HTR-8/SVneo (cell line): ENCODE measurements at places on chromosomes 13 and 19.

- no peak for DNase-seq
These were observed 85.8 kb downstream of the ATP8A2 start for GRCh38 chr13:25457566-25457965.

GRCh38 chr13:48979892-48980291, 4.2 kb downstream of the FNDC3A start:
- no peak for DNase-seq

DNA sequence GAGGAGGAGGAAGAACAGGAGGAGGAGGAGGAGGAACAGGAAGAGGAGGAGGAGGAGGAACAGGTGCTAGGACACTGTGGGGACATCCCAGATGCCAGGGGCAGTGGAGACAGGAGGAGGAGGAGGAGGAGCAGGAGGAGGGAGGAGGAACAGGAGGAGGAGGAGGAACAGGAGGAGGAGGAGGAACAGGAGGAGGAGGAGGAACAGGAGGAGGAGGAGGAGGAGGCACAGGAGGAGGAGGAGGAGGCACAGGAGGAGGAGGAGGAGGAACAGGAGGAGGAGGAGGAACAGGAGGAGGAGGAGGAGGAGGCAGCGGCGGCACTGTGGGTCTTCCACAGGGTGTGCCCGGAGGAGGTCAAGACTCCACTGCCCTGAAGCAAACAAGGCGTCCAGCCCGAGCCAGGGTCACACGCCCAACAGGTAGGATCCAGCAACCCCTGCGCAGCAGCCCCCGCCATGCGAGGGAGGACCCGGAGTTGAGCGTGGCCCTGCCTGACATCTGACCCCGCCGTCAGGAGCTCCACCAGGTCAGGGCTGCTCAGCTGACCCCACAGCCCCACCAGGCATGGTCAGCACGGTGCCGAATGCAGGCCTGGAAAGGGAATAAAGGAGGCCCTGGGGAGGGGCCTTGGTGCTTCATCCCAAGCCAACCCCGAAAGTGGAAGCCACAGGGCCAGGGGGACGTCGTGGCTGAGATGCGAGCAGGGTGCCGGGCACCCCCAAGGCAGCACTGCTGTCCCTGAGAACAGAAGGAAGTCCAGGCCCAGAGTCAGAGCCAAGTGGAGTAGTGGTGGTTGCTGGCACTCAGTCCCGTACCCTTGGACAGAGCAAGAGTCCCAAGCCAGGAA, 9.2 kb downstream of the SBNO2 start:
- DNase-seq, result no peak

GRCh38 chr13:97226788-97227627, 4.9 kb downstream of the MBNL2 start:
- no peak for DNase-seq

DNA sequence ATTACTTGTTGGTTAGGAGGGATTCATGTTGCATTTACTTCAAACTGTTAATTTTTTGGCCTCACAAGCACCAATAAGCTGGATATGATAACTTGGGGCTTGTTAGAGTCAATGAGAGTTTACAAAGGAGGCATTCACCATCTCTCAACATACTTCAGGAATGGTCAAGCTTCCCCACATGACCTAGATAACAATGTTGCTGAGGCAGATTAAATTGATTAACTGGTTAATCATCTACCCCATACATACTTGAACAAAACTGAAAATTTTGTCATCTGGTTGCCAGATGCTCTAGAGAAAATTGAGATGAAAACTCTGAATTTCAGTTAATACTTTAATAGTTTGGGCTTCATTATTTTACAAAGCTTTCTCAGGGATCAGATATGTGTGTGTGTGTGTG, 43.0 kb upstream of the UBL3 start:
- DNase-seq, result no peak

DNA sequence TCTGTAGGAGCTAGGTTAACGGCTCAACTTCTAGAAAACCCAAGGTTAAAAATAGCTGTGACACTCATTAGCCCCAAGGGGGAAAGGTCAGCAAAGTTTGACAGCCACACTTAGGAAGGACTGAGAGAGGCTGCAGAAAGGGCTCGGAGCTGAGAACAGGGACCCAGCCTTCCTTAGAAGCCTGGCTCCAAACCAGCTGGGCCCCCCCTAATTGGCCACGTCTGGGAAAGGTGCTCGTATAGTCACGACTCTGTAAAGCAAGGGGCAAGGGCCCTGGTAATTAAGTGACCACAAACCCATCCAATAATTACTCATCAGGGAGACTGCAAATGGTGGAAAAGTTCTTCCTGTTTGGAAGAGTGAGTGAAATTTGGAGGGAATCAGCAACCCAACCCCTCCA, 90.5 kb downstream of the RNASEH2B start:
- DNase-seq, result no peak

DNA sequence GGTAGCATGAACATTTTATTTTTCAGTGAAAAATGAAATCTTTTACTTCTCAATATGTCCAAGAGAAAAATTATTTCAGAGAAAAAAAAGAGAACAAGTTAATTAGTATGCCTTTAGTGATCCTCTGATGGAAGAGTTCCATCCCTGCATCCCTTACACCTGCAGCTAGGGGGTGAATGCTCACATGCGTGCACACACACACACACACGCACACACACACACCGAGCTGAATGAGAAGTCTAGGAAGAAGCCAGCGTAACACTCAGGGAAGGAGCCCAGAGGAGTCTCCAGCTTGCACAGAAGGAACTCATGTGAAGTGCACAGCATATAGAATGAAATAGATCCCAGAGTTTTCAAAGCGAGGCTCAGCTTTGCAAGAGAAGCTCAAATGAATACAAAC, 510.5 kb downstream of the IRS2 start:
- DNase-seq, result no peak

GRCh38 chr13:22276616-22277015, 605.7 kb downstream of the FGF9 start:
- DNase-seq, result no peak
